ENCODE measurements at places on chromosomes 6 and 20.

DNA sequence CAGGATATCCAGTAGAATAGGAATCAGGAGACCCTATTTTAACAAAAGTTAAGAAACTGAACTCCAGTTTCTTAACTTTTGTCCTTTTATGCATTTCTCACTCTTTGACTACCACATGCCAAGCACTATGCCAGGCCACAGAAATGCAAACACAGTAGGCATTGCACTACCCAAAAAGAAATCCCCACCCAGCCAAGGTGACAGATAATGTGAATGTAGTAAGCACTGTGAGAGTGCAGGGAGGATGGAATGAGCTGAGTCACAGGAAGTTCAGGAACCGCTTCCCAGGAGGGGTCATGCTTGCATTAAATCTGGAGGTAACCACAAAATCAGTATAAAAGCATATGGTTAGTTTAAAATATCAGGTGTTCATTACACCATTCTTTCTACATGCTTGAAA lies 20.1 kb upstream of the FAM83C start:
- DNase-seq: peak; percentile 81

GRCh38 chr6:90874931-90875330 lies 288.1 kb upstream of the MAP3K7 start:
- DNase-seq: no peak

DNA sequence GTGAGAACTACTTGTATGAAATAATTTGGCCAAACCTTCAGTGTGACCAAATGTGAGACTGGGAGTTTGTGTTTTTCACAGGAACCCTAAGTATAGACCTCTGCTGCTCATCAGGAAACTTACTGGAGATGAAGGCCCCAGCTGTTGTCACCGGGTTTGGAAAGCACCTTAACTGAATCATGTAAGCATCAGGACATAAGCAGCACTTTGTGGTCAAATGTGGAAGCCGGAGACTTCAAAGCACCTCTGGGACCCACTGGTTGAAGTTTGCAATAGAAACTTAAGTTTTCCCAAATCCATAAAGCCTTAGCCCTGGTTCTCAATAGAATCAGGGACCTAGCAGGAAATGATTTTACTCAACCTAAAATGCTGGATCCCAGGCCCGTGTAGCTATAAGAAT lies 14.3 kb downstream of the TTPAL start:
- no peak for DNase-seq

GRCh38 chr6:158626360-158627167 lies 18.0 kb downstream of the DYNLT1 start:
- no peak for DNase-seq

DNA sequence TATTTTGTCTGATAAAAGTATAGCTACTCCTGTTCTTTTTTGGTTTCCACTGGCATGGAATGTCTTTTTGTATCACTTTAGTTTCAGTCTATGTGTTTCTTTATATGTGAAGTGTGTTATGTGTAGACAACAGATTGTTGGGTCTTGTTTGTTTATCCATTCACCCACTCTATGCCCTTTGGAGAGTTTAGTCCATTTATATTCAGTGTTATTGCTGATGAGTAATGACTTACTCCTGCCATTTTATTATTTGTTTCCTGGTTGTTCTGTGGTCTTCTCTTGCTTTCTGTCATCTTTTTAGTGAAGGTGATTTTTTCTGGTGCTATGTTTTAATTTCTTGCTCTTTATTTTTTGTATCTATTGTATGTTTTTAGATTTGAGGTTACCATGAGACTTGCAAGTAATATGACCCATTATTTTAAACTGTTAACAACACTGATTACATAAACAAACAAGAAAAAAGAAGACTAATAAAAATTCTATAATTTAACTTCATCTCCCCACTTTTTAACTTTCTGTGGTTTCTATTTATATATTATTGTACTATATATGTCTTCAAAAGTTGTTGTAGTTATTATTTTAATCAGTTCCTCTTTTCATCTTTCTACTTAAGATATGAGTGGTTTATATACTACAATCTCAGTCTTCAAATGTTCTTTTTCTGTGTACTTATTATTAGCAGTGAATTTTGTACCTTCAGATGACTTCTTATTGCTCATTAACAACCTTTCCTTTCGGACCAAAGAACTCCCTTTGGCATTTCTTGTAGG lies 323.4 kb downstream of the BTBD9 start:
- no peak for DNase-seq

GRCh38 chr6:52089758-52090348 lies 2.4 kb upstream of the PKHD1 start:
- DNase-seq: no peak

- no peak for DNase-seq
These were observed 201.0 kb upstream of the CST7 start for GRCh38 chr20:24747881-24748595.

All from fibroblast of pulmonary artery (primary cell).